ENCODE measurements at places on chromosomes 1 and 21.

DNA sequence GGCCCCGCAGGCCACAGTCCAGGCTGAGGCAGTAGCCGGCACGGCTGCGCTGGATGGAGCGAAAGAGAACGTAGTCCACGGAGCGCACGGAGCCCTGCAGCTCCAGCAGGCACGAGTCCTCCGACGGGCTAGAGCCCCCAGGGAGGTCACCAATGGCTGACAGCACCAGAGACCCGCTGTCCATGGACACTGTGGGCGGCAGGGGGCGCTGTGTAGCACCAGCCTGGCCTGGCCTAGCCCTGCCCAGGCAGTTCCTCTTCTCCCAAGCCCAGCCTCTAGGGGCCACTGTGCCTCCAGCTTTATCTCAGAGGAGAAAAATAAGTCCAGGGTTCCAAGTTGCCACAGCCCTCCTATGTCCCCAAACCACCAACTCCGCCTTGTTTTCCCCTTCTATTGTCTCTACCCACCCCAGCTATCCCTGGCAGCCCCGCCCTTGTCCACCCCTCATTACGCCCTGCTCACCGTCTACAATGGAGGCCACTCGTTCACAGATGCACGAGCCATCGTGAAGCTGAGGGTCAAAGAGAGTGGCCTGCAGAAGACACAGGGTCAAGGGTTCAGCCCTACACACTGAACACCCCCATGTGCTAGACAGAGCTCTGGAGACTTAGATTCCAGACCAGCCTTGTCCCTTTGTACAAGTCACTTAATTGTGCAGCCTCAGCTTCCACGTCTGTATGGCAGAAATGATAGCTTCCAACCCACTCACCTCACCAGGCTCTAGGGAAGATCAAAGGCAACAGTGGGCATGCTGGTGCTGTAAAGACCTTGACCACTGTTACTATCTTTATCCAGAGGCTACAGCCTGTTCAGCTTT lies 4.4 kb downstream of the ENTREP3 start:
- DNase-seq = peak; percentile 90

DNA sequence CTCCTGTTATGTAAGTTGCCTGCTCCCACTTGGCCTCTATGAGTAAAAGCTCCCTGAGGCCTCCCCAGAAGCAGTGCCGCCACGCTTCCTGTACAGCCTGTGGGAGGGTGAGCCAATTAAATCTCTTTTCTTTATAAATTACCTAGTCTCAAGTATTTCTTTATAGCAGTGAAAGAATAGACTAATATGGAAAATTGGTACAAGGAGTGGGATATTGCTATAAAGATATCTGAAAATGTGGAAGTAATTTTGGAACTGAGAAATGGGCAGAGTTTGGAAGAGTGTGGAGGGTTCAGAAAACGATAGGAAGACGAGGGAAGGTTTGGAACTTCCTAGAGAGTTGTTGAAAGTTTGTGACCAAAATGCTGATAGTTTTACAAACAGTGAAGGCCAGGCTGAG lies 572.3 kb downstream of the MATN1 start:
- DNase-seq = no peak

GRCh38 chr1:207241164-207241934 lies 80.1 kb upstream of the CD55 start:
- DNase-seq = no peak

- no peak for DNase-seq
Measured at GRCh38 chr1:23352096-23352695, 8.1 kb upstream of the HNRNPR start.

DNA sequence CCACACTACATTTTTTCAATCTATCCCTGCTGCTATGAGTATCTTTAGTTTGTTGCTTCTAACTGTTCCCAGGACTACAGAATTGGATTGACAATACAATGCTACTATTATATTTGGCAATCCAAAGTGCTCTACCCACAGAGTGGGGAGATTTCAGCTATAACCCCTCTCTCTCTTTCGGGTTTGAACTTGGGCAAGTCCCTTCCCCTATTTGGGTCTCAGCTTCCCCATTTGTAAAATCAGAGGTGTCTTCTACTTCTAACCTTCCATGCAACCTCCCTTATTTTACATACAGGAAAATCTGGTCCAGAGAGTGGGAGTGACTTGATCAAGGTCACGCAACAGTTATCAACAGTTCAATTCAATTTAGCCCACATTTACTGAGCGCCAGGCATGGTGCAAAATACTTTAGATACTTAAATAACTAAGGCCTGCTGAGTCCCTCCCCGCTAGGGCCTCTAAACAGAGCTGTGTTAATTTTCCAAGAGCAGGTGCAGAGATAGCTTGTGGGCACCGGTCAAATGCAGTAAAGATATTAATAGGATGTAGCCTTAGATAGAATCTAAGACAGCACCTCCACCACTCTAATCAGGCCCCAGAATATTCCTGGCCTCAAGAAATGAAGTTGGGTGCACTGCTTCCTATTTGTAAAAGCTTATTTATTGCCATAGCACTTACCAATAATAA lies 9.4 kb upstream of the GPX7 start:
- DNase-seq = no peak

GRCh38 chr1:221779771-221780170 lies 37.9 kb upstream of the DUSP10 start:
- no peak for DNase-seq

GRCh38 chr1:31626223-31627207 lies 9.0 kb downstream of the HCRTR1 start:
- DNase-seq = no peak

DNA sequence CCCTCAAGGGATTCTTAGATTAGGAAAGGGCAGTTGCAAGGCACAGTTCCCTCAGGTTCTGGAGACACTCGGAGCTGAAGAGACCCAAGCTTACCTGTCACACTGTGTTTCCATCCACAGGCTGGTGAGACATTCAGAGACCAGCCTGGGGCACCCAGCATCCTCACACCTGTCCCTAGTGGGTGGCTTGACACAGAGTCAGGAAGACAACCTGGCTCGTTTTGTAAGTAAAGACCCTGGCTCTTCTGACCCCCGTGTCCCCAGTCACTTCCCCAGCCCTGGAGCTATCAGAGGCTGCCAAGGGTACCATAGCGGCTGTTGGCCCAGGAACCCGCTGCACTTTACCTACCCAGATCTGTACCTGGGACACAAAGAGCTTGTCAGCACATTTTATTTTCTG lies 409.8 kb downstream of the MATN1 start:
- no peak for DNase-seq

Measured in central memory CD4-positive, alpha-beta T cell (primary cell).